ENCODE measurements at places on chromosomes 4 and X.

DNA sequence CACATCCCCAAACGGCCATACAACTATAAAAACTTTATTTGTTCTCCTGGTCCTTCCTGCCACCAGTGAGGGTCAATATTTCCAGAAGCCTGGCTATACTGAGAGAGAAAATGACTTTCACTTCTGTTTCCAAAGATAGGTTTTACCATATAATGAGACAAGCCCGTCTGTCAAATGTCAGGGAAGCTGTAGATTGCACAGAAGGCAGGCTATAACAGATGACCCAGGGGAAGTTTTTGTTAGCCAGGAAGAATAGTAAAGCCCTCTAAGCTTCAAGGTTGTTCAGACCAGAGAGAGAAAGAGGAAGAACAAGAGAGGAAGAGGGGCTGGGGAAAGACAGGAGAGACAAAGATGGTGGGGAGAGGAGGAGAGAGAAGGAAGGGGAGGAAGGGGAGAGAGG, 217.5 kb downstream of the GBA3 start:
- no peak for DNase-seq

DNA sequence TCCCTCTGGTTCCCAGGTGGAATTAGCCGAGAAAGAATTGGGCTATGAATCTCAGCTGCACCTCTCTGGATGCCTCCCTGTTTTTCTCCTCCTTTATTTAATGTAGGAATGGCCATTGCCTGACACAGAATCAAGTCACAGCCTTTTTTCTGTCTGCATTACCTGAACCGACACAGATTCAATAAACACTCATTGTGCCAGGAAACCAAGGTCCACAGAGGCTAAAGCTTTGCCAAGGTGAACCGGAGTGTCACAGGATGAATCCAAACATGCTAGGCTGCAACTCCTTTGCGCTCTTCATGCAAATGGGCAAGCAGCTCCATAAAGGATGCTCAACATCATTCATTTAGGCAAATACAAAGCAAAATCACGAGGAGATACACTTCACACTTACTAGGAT, 199.8 kb upstream of the AGTR2 start:
- DNase-seq, result no peak

DNA sequence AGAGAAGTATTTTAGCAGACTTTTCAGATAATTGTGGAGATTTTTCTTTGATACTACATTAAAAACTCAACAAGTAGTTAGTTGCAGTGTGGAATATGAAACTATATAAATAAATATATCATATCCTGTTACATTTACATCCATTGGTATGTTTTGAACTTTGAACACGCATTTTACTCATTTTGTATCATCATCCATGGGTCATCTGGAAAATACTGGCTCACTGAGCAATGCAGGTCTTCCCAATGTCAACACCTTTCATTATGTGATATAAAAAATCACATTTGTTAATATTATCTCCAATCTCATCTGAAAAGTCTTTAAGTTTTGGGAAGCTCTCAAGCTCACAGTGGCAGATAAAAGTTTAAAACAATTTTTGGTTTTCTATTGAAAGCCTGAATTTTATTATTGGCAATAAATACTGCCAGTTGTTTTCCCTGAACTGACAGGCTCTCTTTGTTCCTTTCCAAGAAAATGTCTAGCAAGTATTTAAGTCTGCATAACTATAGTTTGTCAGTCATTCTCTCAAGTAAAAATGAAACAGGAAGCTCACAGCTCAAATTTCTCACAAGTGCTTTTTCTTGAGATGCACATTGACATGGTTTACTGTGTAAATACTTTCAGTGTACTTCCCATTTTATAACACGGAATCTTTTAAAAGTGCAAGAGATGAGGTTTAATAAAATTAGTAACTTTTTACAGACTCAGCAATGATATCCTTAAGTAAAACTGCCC, 183.5 kb upstream of the GPC4 start:
- DNase-seq, result no peak

- DNase-seq, result no peak
These were observed 41.6 kb downstream of the ZFP42 start for GRCh38 chr4:188037003-188037713.

DNA sequence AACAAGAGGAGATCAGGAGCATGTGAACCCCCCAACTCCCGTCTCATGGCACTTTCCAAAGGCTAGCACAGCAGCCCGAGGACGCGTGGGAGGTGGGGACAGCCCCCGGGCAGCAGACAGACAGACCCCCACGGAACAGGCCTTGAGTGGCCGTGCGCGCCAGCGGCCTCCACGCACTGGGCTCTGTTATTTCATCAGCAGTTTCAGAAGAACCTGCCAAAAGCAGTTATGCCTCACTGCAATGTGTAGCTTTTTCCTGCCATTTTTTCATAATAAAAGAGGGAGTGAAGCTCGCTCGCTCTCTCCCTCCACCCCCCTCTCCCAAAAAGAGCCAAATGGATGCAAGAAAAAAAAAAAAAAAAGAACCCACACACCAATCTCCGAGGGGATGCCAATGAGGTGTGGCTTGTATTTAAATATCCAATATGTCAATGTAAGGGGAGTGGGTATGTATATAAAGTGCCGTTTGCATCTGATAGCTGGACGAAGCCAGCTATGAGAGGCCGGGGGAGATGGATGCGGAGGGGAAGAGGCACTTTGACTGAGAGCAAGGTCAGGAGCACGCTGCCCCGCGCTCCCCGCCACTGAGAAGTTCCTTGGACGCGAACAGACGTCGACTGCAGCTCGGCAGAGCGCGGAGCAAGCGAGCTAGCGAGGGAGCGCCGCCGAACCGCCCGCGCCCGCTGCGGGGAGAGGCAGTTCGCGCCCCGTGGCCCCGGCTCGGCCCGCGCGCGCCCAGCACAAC, at the start of gene FGF16:
Gene FGF16, plus strand, starts transcription at position 482 of the 745 bp plus-strand sequence. CDS start 286 bp downstream, outside the sequence.
- DNase-seq, result no peak

GRCh38 chrX:146224442-146224841, 406.8 kb downstream of the SLITRK2 start:
- peak; percentile 2 for DNase-seq

DNA sequence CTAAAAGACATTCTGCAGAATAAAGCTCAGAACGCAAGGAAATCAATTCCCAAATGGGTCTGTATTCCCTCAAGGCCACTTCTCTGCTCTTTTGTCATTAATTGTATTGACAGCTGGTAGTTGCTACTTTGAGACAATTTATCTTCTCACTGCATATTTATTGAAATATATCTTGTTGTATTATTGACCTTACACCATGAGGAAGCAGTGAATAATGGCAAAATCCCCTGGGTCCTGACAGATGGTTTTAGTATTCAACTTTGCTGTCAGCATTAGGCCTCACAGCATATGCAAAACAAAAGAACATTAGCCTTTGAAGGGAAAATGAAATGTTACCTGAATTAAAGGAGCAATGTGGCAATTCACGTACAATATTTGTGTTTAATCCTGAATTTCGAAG, 406.1 kb upstream of the TRAM1L1 start:
- DNase-seq, result no peak

DNA sequence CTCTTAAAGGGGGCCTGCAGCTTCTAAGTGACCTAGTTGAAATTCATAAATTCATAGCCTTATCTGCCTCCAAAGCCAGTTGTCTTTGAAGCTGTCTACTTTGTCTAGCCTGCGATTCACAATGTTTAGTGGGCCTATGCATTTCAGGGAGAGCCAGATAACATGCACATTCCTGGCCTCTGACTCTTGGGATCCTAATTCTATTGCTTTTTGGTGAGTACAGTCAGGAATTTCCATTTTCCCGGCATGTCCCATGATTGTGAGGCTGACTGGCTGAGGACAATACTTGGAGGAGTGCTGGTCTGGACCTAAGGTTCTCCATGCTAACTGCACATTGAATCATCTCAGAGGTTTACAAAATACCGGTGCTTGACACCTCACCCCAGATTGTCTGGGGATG, 155.0 kb downstream of the MSL3 start:
- no peak for DNase-seq

GRCh38 chr4:179124957-179125356, 1682.7 kb upstream of the AGA start:
- DNase-seq, result no peak

GRCh38 chr4:4849106-4849505, 10.4 kb upstream of the MSX1 start:
- no peak for DNase-seq

GRCh38 chrX:110310896-110311295, 7.0 kb downstream of the AMMECR1 start:
- no peak for DNase-seq

- no peak for DNase-seq
These were observed 544.8 kb upstream of the ADGRL3 start for GRCh38 chr4:60655356-60655755.

GRCh38 chr4:113593400-113594230, 167.9 kb downstream of the CAMK2D start:
- DNase-seq, result no peak

GRCh38 chrX:140521393-140521792, 16.5 kb upstream of the SOX3 start:
- no peak for DNase-seq

DNA sequence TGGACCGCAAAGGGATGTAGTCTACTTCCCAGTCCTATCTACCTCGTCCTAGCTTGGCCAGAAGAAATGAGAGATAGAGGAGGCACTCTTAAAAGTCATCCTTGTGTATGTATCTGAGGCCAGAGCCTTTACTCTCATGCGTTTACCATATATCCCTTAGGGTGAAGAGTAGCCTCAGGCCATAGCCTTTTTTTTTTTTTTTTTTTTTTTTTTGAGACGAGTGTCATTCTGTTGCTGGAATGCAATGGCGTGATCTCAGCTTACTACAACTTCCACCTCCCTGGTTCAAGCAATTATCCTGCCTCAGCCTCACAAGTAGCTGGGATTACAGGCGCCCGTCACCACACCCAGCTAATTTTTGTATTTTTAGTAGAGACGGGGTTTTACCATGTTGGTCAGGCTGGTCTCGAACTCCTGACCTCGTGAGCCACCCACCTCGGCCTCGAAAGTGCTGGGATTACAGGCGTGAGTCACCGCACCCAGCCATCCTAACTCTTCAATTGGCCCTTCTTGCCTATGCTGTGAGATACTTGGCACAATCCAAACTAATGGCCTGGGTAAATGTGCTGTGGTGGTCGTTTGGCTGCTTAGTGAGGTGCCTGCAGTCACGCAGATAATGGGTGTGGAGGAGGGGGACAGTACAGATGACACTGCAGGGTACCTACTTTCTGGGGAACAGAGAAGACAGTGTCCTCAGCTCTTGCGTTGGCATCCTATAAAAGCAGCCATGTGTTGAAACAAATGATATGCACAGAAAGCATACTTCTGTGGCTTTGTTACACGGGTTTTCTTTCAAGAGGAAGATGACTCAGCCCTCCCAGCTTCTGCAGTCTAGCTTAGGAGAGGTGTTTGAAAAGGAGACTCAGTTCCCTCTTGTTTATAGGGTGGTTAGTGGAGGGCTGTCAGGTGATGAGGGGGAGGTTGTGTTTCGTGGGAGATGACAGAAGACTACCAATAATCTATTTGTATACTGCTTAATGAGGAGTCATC, 10.4 kb upstream of the DGAT2L6 start:
- DNase-seq, result peak; percentile 23

GRCh38 chr4:169627307-169627706, 6.9 kb downstream of the CLCN3 start:
- DNase-seq, result peak; percentile 49

DNA sequence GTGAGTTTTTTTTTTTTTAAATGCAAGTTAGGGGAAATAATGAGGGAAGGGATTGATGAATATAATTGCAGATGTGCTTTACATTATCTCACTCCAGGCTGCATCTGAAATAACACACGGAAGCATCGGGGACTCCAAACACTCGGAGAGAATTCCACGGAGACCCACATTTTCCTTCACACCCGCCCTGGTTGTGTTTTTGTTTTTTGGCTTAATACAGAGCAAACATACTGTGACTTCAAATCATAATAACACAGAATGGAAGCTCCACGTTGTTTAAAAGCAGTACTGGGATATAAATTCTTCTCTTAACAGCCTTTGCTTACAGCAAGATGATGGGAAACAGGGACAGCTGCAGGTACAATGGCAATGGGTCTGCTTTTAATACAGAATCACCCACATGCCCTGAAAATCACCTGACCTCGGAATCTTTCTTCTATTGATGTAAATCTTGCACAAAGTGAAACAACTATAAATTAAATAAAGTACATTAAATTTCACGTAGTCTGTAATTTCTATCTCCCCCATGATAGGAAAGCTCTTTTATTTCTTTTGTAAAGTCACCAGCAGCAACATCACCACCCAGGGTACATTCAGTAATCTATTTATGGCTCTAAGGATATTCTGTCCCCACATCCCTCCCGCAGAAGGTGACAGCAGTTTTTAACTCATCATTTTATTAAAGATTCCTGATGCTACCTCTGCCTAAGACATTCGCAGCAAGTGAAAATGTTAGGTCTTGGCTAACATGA, 119.3 kb downstream of the ZNF827 start:
- DNase-seq, result no peak

GRCh38 chrX:152220606-152221005, 82.2 kb upstream of the MAGEA10 start:
- peak; percentile 2 for DNase-seq

DNA sequence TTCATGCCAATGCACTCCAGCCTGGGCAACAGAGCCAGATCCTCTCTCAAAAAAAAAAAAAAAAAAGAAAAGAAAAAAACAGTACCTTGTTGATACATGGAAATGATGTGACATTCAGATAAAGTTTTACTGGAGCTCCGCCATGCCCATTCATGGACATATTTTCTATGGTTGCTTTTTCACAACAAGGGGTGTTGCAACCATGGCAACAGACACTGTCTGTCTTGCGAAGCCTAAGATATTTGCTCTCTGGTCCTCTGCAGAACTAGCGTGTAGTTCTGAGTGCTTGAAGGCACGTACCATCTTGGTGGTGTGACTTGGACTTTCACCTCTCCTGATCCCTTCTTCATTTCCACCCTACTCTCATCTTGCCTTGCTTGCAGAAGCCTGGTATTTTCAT, 53.2 kb downstream of the TBL1X start:
- no peak for DNase-seq

DNA sequence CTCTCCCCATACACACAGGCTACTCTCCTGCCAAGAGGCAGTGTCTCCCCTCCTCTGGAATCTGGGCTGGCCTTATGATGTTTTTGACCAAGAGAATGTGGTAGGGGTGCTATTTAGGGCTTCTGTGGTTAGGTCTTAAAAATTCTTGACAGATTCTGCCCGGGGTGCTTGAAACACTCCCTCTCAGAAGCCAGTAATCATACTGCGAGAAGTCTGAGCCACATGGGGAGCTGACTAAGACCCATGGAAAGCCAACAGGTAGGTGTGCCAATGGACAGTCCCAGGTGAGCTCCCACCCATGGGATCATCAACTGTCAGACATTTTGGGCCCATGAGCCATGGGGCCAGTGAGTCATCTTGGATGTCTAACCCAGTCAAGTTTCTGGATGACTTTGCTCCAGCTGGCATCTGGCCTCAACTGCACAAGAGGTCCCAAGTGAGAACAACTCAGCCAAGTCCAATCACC, 315.7 kb downstream of the FBXW7 start:
- no peak for DNase-seq

- no peak for DNase-seq
These were observed 435.4 kb upstream of the TENM3 start for GRCh38 chr4:181807771-181808170.

DNA sequence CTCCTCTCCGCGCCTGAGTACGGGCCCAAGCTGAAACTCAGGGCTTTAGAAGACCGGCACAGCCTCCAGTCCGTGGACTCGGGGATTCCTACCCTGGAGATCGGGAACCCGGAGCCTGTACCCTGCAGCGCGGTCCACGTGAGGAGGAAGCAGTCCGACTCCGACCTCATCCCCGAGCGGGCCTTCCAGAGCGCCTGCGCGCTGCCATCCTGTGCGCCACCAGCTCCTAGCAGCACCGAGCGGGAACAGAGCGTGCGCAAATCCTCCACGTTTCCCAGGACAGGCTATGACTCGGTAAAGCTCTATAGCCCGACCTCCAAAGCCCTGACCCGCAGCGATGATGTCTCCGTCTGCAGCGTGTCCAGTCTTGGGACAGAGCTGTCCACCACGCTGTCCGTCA, 13.9 kb downstream of the TBC1D14 start:
- no peak for DNase-seq

Data from Caki2 (cell line).